CD4-positive, alpha-beta T cell treated with Interleukin-10 for 1 hour (primary cell): ENCODE measurements at places on chromosomes 13 and 19.

- DNase-seq, result no peak
Observed at GRCh38 chr19:12139269-12139668, 881 bp downstream of the ZNF20 start.

DNA sequence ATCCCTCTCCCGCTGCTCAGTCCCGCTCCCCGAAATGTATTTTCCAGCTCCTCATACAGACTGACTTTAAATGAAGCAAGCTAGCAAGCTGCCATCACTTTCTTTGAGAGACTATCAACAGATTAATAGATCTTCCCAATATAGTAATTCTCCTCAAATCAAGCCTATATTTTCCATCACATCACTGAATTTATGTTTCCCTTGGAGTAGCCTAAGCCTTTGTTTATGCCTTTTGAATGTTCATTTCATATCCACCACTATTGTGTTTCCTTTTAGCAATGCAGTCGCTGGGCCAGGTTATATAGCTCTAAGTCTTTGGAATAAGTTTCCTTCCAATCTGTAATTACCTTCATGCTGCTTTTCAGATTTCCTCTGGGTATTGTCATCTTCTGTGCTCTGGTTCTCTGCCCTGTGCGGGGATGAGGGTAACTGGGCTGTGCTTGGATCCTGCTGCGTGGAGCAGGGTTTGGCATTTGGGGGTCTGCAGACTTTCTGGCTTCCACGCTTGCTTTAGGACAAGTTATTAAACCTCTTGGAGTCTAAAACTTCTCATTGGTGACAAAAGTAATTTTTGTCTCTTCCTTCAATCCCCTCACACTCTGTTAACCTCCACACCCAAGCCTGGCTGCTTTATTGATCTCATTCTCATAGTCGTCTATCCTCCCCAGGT, 256.9 kb downstream of the DLEU7 start:
- DNase-seq, result no peak

DNA sequence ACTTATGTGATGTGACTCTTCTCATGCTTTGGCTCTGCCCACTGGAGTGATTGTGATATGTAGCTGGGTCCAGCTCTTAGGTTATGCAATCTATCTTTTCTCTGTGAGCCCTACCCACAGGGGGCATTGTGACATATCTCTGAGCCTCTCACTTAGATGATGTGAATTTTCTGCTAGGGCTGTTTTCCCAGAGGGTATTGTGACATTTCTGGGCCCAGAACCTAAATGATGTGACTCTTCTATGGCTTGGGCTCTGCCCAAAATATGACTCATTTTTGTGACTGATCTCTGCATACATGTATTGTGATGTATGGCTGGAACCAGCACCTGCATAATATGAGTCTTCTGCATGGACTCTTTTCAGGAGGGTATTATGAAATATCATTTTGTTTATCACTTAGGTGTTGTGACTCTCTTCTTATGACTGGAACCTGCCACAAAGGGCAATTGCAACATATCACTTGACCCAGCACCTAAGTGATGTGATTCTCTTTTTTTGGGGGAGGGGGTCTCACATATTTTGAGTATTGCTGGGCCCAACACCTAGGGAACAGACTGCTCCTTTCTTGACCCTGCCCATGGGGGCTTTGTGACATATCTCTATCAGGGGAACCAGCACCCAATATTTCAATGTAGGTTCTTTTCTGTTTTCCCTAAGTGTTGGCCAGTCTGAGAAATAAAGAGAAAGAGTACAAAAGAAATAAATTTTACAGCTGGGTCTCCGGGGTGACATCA, 12.1 kb upstream of the ZNF254 start:
- no peak for DNase-seq

- no peak for DNase-seq
Observed at GRCh38 chr13:38045278-38046048, 175.9 kb upstream of the TRPC4 start.

GRCh38 chr19:2627319-2627829, 75.1 kb downstream of the GNG7 start:
- no peak for DNase-seq

GRCh38 chr13:30002577-30002976, 152.2 kb upstream of the UBL3 start:
- DNase-seq, result no peak

- DNase-seq, result peak; percentile 32
Observed at GRCh38 chr13:109610517-109610916, 175.9 kb downstream of the IRS2 start.

DNA sequence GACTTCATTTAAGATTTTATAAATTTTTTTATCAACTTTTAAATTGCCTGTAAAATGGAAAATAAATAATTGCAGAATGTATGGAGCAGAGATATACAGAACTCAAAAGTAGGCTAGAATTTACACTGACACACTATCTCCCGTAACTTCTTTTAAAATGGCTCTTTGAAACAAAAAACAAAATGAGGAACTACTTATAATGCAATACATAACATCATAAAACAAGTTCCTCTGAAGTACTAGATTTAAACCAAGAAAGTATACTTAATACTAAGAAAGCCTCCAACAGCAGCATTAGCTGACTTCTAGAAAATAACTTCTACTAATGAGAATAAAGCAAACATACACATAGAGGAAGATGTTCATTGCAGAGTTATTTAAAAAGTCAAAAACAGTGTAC, 17.0 kb downstream of the RBM26 start:
- no peak for DNase-seq

GRCh38 chr19:29120466-29120865, 92.5 kb downstream of the UQCRFS1 start:
- no peak for DNase-seq

GRCh38 chr13:102626928-102627327, 30.1 kb downstream of the TPP2 start:
- DNase-seq, result no peak

DNA sequence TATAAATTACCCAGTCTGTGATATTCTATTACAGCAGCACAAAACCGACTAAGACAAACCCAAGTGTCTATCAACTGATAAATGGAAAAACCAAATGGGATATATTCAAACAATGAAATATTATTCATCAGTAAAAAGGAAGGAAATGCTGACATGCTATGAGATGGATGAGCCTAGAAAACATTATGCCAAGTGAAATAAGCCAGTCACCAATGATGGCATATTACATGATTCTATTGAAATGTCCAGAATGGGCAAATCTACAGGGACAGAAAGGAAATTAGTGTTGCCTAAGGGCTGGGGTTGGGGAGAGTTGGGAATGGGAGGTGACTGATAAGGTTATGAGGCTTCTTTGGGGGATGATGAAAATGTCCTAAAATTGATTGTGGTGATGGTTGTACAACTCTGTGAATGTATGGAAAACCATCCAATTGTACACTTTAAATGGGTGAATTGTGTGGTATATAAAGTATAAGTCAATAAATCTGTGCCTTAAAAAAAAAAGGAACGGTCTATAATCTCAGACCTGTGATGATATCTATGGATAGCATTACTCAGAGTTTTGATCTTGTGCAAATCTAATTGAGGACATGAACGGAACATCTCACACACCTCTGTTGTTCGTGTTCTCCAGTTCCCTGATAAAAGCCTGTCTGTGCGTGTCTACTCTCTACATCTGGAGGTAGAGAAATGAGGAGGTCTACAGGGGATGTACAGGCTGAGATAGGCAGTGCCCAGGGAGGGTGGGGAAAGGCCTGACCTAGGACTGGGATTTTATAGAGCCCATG, 49.0 kb downstream of the TNFRSF19 start:
- no peak for DNase-seq

DNA sequence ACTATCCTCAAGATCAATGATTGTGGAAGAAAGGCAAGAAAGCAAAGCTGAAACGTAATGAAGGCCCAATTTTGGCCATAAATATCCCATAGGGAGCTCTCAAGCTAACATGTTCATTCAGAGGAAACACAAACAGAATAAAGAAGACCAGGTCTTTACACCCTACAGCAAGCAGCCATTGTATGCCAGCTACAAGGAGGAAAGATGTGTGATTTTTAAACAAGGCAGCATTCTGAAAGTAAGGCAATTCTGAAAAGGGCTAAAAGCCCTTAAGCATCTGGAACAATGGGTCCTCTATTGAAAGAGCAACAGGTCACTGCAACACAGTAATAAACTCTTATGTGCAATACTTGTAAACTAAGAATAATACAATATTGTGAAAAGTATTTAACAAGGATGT, 1002.4 kb downstream of the SLITRK1 start:
- no peak for DNase-seq

GRCh38 chr13:97496511-97496910, 62.5 kb downstream of the RAP2A start:
- no peak for DNase-seq

DNA sequence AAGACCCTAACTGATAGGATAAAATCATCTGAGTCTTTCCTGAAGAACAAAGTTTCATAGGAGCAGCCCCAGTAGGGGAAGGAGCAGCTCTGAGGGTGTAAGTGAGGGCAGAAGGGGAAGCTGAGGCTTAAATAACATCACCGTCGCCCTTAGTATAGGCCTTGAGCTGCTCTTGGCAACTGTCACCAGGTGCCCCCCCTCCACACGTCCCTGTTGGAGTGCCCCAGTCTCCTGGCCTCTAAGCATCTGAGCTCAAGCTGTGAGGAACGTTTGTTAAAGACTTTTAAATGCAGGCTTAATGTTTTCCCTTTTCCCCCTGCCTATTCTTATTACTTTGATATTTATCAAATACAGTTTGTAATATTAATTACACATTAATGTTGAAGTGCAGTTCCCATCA, 170.6 kb downstream of the ZIC5 start:
- no peak for DNase-seq

DNA sequence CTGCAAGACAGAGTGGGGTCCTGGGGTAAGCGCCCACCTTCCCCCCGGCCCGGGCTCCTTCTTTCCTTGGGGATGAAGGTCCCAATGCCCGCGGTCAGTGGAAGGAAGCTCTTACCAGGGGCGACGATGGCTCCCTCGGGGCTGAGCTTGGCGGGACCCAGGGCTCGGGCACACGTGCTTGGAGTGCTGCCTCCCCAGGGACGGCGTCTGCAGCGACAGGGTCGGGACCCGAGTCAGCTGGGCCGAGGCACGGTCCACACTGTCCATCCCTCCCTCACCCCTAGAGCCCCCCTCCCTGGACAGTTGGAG, 3.5 kb downstream of the JSRP1 start:
- no peak for DNase-seq

DNA sequence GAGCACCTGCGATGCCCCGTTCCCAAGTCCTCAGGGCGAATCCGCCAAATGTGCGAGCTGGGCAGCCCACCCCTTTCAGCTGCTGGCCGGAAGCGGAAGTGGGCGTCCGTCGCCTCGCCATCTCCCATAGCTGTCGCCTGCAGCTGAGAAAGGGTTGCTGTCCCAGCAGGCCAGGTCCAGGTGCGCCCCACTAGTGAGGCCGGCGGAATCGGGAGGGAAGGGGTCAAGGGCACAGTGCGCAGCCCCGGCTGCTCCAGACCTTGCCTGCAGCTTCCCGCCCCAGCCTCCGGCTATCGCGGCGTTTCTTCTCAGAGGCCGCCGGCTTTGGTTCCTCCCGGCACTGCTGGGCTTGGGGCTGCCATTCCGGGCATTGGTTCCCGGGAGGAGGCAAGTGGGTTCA, at the start of gene ZNF177:
Gene ZNF177, plus strand, starts transcription at position 109 of the 400 bp plus-strand sequence. CDS start 15,299 bp downstream, outside the sequence.
- no peak for DNase-seq

DNA sequence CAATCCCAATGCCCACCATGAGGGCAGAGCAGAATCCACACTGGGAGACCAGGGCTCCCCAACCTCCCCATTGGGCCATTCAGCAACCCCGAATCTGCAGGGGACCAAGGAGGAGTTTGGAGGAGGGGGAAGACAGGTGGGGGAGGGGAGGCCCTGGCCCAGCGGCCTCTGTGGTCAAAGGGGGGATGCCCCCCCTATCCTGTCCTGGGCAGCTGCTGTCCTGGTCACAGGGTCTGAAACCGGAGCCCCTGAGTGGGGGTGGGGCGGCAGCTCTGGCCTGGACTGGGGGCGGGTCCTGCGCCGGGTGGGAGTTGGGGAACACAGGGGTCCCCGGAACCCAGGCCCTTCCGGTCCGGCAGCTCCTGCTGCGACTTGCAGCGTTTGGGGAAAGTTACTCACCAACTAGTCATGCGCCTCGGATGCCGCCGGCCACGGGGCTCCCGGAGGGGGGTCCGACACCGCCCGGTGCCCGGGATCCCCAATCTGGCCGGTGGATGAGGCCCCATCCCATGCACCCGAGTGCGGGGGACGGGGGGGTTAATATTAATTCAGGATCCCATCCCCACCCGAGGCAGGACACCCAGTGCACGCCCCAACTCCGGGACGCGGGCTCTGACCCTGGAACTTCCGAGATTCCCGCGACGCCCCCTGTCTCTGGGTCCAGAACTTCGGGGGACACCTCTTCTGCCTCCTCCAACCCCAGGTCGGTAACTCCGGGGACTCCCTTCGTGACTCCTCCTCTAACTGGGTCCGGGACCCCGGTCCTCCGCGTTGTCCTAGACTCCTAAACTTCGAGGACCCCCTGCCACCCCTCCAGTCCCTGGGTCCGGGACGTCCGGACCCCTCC, 872 bp downstream of the HOMER3 start:
- DNase-seq, result no peak

GRCh38 chr13:101016475-101016874, 341.9 kb upstream of the TMTC4 start:
- no peak for DNase-seq

DNA sequence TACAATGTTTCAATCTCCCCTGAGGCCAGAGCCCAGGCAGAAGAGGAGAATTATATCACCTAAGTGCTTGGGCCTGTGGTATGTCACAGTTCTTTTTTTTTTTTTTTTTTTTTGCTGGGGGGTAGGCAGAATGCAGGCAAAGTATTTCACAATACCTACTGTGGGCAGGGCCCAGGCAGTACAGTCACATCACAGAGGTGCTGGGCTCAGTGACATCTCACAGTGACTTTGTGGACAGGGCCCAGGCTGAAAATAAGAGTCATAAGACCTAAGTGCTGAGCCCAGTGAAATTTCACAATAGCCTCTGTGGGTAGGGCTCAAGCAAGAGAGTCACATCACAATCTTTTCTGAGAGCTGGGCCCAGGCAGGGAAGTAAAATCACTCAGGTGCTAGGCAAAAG, 15.9 kb upstream of the ZNF208 start:
- no peak for DNase-seq

DNA sequence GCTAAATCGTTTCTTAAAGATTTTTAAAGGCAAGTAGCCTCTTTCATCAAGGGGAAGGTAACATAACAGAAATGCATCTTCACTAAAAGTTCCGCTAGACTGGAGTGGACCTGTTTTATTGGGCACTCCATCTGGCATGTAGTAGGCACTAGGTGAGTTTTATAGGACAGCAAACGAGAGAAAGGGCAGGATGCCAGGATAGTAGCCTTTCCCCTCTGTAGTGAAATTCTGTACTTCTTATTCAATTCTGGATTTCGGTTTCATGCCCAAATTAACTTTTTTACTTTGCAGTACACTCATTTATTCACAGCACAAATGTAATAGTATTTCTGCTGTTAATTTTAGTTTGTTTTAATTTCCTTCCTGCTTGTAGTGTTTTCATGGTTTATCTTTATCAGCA, 45.2 kb downstream of the GPR180 start:
- DNase-seq, result no peak

DNA sequence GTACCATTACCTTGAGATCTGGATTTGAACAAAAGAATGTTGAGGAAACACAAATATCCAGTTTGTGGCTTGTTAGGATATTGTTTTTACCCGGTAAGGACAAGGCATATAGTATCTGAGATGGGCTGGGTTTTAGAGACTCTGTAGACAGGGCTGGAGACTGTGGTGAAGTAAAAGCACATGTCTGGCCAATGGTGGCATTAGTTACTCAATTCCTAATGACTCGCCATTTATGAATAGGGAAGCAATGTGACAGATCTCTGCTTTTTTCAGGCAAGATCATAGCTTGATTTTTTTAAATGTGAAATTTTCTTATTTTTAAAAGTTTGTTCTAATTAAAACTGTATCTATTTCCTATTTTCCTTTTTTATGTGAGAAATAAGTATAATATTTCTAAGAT, 371.1 kb upstream of the SPRY2 start:
- no peak for DNase-seq
